ENCODE measurements at places on chromosomes 4 and X.
A peak's percentile ranks its signal among the peaks of the same experiment; 100 is the strongest.

GRCh38 chrX:119186763-119187162 lies 49.3 kb upstream of the PGRMC1 start:
- no peak overlapping the region for H3K4me3 ChIP-seq
- H3K27me3 ChIP-seq: peaks cover 4% of the 10 kb centered on the region
- no peaks in the 10 kb centered on the region for H3K4me1 ChIP-seq
- H3K27ac ChIP-seq: no peak overlapping the region

DNA sequence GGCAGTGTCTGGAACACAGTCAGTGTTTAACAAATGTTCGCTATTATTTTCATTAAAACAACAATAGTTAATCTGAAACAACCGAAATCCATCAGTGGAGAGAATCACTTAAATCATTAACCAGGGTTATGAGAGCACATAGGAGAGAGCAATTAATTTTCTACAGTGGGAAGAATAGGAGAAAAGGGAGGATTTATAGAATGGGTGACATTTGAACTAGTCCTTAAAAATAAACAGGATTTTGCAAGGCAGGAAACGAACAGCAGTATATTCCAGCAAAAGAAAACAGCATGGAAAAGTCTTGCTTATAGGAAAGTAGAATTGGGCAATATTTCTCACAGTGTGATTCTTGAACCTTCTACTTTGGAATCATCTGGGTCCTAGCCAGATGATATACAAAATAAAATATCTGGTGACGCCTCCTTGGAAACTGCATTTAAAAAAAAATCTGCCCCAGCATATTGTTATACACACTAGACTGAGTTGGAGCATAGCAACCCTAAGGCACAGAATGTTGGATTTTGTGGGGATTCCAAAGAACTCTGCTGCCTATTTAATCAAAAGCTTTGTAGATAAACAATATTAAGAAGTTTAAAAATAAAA lies 56.1 kb downstream of the INTS12 start:
- no peaks in the 10 kb centered on the region for H3K27me3 ChIP-seq
- no peak for DNase-seq

- H3K4me1 ChIP-seq: no peaks in the 10 kb centered on the region
- no peak for DNase-seq
- no peaks in the 10 kb centered on the region for H3K36me3 ChIP-seq
- no peak overlapping the region for H3K27ac ChIP-seq
These were observed 98.0 kb upstream of the TBC1D9 start for GRCh38 chr4:140854168-140854567.

DNA sequence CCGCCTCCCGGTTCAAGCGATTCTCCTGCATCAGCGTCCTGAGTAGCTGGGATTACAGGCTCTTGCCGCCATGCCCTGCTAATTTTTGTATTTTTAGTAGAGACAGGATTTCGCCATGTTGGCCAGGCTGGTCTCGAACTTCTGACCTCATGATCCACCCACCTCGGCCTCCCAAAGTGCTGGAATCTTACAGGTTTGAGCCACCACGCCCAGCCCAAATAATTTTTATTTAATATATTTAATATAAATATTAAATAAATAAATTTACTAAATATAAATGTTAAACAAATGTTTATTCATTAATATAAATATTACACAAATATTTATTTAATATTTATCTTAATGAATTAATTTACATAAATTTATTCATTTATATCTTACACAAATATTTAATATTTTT lies 120.2 kb downstream of the SHOX start:
- H3K4me3 ChIP-seq: no peak overlapping the region
- no peak for DNase-seq
- no peaks in the 10 kb centered on the region for H3K27me3 ChIP-seq
- H3K27ac ChIP-seq: no peak overlapping the region

DNA sequence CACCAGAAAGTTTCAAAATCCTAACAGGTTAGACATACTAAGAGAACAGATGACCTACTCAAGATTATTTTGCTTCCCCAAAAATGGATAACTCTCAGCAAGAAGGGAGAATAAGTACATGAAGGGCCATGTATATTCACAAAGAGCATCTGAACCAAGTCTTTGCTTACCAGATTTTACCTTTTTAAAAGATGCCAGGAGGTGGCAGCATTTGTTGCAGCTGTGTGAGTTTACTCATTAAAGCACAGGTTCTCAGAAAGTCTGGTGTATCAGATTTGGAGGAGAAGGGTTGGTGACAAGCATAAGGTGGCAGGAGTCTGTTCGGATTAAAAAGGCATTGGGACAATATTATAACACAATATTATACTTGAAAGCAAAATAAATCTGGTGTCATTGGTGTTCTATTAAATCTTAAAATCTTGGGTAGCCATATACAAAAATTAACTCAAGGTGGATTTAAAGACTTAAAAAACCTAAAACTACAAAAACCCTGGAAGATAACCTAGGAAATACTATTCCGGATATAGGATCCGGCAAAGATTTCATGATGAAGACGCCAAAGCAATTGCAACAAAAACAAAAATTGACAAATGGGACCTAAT lies 51.3 kb upstream of the NFKB1 start:
- no peak overlapping the region for H3K27ac ChIP-seq
- H3K4me1 ChIP-seq: peaks cover 33% of the 10 kb centered on the region
- peak; percentile 69 for DNase-seq
- no peaks in the 10 kb centered on the region for H3K27me3 ChIP-seq
- peaks cover 2% of the 10 kb centered on the region for H3K36me3 ChIP-seq

GRCh38 chr4:5954056-5954760 lies 61.3 kb upstream of the CRMP1 start:
- H3K27me3 ChIP-seq: no peaks in the 10 kb centered on the region
- H3K4me1 ChIP-seq: no peaks in the 10 kb centered on the region
- DNase-seq: no peak
- no peaks in the 10 kb centered on the region for H3K36me3 ChIP-seq

DNA sequence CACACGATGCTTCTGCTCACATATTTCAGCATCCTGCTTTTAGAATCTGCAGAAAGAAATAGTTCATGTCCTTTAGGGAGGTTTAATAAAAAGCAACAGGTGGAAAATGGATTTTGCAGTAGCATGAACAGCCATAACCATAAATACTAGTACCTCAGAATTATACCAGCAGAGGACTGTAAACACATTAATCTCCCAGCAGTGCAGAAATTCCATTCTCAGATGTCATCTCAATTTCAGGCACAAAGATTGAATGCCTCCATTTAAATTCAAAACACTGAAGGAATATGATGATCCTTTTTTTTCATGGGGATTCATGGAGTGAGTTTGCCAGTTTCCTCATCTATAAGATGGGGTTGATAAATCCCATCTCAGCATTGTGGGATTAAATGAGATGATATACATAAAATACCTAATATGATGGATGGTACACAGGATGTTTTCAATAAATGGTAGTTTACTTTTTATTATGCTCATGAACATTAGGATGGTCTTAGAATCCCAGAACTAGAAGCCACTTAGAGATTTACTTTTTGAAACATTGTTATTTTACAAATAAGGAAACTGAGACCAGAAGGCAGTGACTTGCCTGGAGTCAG lies 566 bp upstream of the LIMCH1 start:
- no peaks in the 10 kb centered on the region for H3K36me3 ChIP-seq
- no peak overlapping the region for H3K4me3 ChIP-seq
- H3K4me1 ChIP-seq: no peaks in the 10 kb centered on the region
- no peaks in the 10 kb centered on the region for H3K27me3 ChIP-seq
- no peak overlapping the region for H3K27ac ChIP-seq

- H3K36me3 ChIP-seq: no peaks in the 10 kb centered on the region
- H3K27ac ChIP-seq: no peak overlapping the region
- no peak for DNase-seq
- H3K27me3 ChIP-seq: no peaks in the 10 kb centered on the region
These were observed 1418.7 kb downstream of the FSTL5 start for GRCh38 chr4:160745126-160745525.

DNA sequence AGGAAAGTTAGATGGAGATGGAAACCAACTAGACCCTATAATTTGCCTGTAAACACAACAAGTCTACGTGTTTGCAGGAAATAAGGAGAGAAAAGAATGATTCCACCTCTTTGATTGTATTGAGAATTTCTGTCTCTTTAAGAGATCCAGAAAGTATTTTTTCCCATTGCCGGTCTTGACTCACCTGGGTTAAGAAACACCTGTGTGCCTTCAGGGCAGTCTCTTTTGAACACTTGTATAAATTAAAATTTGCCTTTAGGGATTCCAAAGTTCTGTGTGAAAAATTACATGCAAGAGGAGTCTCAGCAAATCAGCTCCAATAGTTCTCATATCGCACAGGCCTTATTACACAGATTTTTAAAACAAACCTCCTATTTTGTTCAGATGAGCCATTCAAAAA lies 46.0 kb upstream of the SMAD1 start:
- no peaks in the 10 kb centered on the region for H3K36me3 ChIP-seq
- H3K4me1 ChIP-seq: no peaks in the 10 kb centered on the region
- H3K27ac ChIP-seq: no peak overlapping the region
- no peaks in the 10 kb centered on the region for H3K27me3 ChIP-seq
- DNase-seq: no peak
- H3K4me3 ChIP-seq: no peak overlapping the region

DNA sequence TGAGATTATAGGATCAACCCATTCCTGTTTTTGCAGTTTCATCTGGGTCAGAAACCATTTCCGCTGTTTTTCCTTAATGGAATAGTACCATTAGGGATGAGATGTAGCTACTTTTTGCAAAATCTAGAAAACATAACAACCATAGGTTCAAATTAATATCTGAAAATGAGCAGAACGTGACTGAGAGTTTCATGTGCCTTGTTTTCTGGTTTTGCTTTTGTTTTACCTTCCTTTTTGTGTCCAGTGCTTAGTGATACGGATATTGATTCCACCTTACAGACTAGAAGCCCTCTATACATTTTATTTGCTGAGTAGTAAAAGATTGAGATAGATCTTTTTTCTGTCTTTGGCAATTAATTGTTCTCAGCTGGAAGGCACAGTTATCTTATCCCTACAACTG lies 46.5 kb downstream of the SNX25 start:
- no peak for DNase-seq
- H3K27ac ChIP-seq: peak overlapping the region; percentile 80
- peak overlapping the region; percentile 9 for H3K4me3 ChIP-seq
- peaks cover 57% of the 10 kb centered on the region for H3K4me1 ChIP-seq
- peaks cover 17% of the 10 kb centered on the region for H3K36me3 ChIP-seq
- no peaks in the 10 kb centered on the region for H3K27me3 ChIP-seq

DNA sequence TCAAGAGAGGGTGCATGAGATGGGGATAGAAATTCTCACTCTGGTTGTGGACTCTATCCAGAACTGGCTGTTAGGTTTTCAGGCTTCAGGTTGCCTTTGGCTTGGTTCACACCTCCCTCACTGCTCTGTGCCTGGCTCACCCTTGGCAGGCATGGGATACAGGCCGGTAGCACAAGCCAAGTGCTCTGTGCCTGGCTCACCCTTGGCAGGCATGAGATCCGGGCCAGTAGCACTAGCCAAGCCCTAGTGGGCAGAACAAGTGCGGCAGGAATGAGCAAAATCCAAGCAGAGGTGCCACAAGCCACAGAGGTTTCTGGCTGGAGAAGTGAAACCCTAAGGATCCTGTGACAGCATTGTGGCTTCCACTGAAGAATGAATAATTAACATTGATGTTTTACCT lies 1642.3 kb downstream of the C4orf33 start:
- H3K4me3 ChIP-seq: no peak overlapping the region
- no peaks in the 10 kb centered on the region for H3K4me1 ChIP-seq
- no peak overlapping the region for H3K27ac ChIP-seq
- no peak for DNase-seq
- H3K27me3 ChIP-seq: no peaks in the 10 kb centered on the region
- no peaks in the 10 kb centered on the region for H3K36me3 ChIP-seq

DNA sequence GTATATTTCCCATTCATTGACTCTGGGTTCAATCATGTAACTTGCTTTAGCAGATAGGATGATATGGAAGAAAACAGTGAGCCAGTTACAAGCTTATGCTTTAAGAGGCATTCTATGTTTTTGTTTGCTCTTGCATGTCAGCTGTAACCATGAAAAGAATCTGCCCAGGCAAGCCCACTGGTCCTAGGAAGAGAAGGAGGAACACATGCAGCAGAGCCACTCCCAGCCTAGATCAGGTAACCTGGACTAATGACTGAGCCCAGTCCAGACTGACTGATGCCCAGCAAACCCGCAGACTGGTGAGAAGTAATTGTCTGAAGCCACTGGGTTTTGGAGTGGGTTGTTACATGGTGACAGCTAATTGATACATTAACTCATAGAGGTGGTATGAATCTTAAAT lies 167.9 kb downstream of the COL4A6 start:
- H3K27ac ChIP-seq: no peak overlapping the region
- DNase-seq: no peak
- H3K27me3 ChIP-seq: no peaks in the 10 kb centered on the region
- no peaks in the 10 kb centered on the region for H3K36me3 ChIP-seq

DNA sequence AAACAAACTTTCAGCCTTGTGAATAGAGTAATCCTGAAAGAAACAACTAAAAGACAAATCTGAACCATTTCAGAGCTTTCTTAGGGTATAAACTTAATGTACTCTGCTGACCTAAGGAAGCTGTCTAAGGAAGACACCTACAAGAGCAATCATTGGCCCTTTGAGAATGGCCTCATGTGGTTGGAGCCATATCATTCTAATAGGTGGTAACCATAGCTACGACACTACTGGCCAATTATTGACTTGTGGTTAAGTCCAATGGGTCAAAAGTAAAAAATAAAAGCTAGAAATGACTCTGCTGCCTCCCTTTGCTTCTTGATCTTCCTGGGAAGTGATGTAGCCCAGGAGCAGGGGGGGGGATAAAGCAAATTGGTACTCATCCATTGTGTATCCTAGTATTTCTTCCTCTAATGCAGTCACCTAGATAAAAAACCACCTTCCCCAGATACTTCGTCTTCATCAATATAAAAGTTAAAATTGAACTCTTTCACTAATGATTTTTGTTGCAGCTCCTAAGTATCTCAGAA lies 547.0 kb downstream of the ARAP2 start:
- no peaks in the 10 kb centered on the region for H3K4me1 ChIP-seq
- no peak for DNase-seq
- no peaks in the 10 kb centered on the region for H3K36me3 ChIP-seq
- no peak overlapping the region for H3K4me3 ChIP-seq

DNA sequence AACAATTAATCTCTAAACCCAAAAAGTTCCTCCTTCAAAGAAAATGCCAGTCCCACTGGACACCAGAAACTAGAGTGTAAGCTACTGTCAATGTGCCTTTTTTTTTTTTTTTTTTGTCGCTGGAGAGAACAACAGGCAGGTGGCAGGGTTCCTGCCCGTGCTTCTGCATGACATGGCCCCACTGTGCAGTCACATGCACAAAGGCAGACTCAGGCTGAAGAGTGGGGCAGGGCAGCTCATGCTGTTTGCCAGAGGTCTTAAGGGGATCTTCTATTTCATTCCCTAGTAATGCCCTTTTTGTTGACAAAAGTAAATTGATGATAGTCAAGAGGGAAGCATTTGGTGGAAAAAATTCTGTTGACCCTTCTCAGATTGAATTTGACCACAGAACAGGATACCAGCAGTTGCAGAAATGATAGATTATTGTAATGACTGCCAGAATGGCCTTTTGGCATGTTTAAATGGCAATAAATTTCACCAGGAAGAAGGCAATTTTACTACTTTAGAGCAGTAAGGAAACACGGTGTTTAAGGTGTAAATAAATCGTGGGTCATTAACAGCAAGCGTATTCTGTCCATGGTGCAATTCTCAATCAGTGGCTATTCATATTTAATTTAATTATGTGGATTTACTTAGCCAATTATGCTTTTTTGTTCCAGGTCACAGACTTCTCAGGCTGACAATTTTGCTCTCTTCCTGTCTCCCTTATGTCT lies 80.9 kb downstream of the NKX6-1 start:
- no peak for DNase-seq
- H3K27me3 ChIP-seq: no peaks in the 10 kb centered on the region

- H3K27me3 ChIP-seq: no peaks in the 10 kb centered on the region
- H3K4me1 ChIP-seq: peaks cover 13% of the 10 kb centered on the region
- peaks cover 29% of the 10 kb centered on the region for H3K36me3 ChIP-seq
- H3K27ac ChIP-seq: no peak overlapping the region
These were observed 11.7 kb downstream of the GPKOW start for GRCh38 chrX:49111791-49112190.

- H3K4me1 ChIP-seq: no peaks in the 10 kb centered on the region
- peaks cover 89% of the 10 kb centered on the region for H3K27me3 ChIP-seq
- no peak overlapping the region for H3K27ac ChIP-seq
These were observed 1.9 kb downstream of the PHOX2B start for GRCh38 chr4:41746440-41747229.

Measured in activated naive CD4-positive, alpha-beta T cell treated with anti-CD3 and anti-CD28 coated beads, Interleukin-2, amount 10 ng/mL, durations not matched to agents 7 days and 5 days (primary cell).